Renal cortex interstitium (tissue), 15 donors: ENCODE measurements at places on chromosomes 1 and 21. TPM values are rescaled to one million over a fixed set of nuclear protein-coding genes. Genes with fewer than 3 reads are reported as not detected.

GRCh38 chr1:9626201-9626608 lies 25.3 kb upstream of the PIK3CD start:
- no peak for DNase-seq

DNA sequence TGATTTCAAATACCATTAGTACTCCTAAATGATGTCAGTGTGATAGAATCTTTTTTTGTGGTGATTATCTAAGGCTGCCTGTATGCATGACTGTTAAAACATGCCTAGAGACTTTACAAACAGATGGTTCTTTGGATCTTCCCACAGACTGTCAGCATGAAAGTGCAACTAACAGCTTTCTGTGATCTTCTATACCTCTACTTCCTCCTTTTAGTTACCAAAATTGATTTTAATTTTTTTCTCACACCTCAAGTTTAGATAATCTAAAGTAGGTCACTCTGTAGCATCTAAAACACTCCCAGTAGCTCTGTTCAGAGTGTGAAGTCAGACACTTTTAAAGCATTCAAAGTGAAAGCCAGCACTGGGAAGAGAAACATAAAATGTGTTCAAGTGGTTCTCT lies 534.5 kb downstream of the PTPRC start:
- no peak for DNase-seq

DNA sequence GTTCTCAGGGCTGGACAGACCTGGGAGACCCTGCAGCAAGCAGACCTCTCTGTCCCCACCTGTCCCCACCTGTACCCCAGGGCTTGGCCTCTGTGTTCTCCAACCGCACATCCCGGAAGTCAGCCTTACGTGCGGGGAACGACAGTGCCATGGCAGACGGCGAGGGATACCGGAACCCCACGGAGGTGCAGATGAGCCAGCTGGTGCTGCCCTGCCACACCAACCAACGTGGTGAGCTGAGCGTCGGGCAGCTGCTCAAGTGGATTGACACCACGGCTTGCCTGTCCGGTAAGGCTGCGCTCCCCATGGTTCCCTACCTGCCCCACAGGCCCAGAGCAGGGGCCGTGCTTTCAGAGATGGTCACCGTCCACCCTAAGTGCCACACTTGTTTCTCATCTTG lies 36.5 kb downstream of the ACOT11 start:
- DNase-seq: no peak

Gene FCRL1
- polyA plus RNA-seq: 0.48 TPM

Gene RALGPS2
- polyA plus RNA-seq: 33.4 TPM

- peak; percentile 65 for DNase-seq
Observed at GRCh38 chr1:67748630-67749029, 63.6 kb downstream of the GADD45A start.

DNA sequence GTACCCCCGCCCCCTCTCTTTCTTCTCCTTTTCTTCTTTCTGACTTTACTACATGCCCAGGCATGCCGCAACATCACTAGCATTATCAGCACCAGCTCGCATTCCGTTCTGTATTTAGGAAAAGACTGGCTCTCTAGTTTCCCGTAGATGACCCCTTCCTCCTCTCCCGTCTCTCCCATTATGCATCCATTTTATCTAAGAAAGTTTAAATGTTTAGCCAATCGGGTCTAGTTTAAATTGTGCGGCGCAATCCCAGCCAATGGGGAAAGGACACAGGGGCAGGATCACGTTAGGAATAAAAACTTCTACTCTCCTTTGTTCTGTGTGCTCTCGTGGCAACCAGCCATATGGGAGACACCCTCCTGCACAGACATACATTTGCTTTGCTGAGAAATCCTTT lies 2.3 kb upstream of the KRTAP10-7 start:
- no peak for DNase-seq

GRCh38 chr1:70778934-70779333 lies 268.7 kb downstream of the PTGER3 start:
- no peak for DNase-seq

GRCh38 chr1:61233121-61233660 lies 150.8 kb downstream of the NFIA start:
- no peak for DNase-seq

DNA sequence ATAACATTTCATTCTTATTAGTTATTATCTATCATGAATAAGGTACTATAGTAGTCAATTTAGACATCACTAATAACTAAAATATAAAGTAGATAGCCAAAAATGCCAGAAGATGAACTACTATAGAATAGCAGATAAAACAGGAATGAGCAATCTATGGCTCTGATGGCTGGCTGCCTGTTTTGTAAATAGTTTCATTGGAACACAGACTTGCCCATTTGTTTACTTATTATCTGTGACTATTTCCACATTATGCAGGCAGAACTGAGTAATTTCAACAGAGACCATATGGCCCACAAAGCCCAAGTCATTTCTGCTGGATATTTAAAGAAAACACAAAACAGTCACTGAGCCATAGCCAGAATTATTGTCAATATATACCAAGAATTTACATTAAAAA lies 222.1 kb downstream of the COL24A1 start:
- DNase-seq: no peak

DNA sequence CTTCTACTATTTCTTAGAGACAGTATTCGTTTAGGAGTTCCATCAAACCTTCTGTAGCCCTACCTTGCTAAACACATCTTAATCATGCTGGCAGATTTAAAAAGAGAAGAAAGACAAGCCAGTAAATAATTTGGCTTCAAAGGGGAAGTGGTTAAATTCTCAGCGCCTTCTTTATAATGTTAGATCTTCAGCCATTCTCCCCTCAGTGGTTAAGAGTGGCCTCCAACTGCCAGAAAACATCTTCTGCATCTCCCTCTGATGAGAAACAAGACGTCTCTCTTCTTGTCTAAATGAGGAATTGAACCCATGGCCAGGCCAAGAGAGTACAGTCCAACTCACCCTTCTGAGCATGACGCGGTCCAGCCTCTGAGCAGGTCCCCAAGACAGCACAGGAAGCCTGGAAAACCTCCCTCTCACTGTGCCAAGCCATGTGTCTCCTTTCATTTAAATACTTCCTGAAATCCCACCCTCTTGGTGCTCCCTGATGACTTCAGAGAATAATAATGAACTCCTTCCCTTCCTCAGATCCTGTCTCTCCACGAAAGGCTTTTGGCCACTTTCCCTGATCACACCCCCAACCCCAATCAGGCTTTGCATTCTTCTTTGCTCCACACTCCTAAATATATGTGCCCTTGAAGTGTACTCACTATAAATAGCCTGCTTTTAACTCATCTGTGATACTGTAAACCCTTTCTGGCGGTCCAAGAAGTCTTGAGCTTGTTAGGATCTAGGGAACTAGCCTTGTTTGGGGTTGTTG lies 16.4 kb upstream of the LRRC52 start:
- DNase-seq: no peak

DNA sequence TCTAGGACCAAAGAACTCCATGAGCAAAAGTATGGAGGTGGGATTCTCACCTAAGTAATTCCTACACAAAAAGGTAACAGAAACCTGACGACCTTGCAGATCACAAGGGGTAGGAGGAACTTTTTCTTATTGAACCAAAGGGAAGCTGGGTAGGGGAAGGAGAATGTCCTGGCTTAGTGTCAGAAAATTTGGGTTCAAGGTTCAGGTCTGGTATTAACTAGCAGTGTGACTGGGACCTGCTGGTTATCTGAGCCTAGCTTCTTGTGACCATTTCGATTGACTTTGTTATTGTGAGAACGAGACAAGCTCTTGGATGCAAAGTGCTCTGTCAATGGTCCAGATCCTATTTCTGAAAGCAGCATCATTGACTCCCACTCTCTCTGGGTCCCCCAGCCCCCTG lies 5.0 kb upstream of the SNX27 start:
- DNase-seq: no peak

Gene GUCA2A
- not detected for polyA plus RNA-seq

- no peak for DNase-seq
Observed at GRCh38 chr1:61392409-61393242, 310.3 kb downstream of the NFIA start.

Gene SASS6
- 10.5 TPM for polyA plus RNA-seq

DNA sequence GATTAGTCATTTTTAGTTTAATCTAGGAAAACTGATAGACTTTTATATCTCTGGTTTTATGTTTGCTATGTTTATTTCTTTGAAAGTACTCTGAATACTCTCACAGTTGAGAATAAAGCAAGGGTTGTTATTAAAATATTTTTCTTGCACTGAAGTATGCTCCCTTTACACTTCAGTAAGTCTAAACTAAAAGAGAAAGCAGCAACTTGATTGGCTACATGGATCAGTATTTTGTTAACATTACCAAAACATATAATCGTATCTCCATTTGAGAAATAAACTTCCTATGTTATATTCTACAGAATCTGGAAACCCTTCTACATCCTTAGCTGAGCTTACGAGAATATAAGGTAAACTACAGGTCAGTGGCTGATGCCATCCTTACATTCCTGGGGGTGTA lies 149.5 kb upstream of the HP1BP3 start:
- DNase-seq: no peak

DNA sequence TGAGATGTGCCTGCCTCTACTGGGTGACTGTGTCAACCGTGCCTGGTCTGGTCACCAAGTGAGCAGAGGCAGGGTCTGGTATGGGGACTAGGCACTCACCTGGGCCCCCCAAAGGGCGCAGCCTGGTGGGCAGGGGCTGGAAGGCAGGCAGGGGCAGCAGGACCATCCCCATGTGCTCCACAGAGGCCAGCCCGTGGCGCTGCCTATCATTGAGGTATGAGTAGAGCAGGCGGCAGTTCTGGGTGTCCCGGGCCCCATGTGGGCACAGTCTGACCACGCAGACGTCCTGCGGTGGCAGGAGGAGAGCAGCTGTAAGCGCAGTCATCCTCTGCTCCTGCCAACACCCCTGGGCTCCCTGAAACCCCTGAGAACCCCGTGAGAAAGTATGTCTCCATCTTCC lies 23.7 kb downstream of the SPOCD1 start:
- DNase-seq: no peak

DNA sequence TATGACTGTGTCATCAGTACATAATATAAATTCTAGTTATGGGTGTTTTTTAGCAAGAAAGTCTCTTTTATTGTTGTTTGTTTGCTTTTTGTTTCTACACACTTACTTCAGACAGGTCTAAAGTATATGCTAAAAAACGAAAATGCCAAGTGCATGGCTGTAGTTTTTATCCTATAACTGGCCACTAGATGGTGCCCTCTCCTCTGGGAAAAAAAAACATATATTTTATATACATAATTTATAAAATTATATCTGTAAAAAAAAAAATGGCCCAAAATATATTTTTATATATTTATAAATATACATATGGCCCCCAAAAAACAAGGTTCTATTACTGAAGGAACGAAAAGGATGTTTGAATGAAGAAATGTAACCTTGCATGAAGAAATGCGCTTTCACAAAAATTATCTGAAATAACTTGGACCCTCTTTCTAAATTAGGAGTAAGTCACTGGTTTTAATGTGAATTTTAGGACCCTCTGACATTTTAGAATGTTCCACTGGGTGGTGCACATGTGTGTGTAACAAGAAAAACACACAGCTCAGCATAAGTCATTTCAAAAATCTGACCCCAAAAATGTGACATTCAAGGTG lies 93.5 kb downstream of the TTLL7 start:
- DNase-seq: no peak

- DNase-seq: no peak
Observed at GRCh38 chr1:230067871-230068620, 1.0 kb downstream of the GALNT2 start.

DNA sequence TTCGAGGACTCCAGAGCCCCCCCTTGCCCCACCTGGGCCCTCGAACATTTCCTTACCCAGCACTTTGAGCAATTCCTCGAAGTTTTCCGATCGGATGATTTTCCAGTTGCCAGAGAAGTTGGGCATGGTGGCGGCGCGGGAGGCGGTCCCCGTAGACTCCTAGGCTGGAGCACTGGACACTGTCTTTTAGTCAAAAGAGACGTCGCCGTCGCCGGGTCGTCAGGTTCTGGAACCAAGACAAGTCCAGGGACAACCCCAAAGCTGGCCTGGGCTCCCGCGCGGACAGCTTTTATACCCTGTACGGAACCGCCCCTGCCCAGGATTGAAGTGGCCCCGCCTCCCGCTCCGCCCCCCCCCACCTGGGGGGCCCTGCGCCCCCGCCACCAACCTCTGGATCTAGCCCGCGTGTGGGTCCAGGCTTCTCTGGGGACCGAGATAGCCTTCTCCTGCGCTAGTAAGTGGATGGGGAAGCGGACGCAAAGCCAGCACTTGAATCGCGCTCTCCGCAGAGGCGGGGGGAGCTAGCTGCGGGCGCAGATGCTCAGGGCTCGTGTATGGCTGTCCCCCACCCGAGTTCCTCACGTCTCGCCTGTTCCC lies at the start of gene CRABP2:
Gene CRABP2 (minus strand): TSS at position 263 of the 597 bp plus-strand sequence. CDS start 137 bp downstream, at position 126.
- no peak for DNase-seq

Gene CHIA
- not detected for polyA plus RNA-seq

DNA sequence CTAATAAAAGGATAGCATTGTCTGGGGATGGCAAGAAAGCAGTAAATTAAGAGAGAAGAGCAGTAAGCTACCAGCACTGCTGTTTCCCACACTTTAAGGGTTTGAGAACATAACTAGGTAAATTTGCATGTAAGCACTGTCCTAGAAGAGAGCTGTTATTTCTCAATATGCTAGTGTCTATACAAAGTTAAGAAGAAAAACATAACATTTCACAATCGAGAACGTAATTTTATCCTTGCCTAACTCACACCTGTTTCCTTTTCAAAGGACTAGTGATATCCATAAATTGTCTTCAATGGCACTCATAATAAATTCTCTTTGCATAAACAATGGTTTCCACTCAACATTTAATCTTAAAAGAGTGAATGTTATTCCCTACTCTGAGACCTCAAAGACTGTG lies 576.0 kb downstream of the PTBP2 start:
- DNase-seq: no peak

DNA sequence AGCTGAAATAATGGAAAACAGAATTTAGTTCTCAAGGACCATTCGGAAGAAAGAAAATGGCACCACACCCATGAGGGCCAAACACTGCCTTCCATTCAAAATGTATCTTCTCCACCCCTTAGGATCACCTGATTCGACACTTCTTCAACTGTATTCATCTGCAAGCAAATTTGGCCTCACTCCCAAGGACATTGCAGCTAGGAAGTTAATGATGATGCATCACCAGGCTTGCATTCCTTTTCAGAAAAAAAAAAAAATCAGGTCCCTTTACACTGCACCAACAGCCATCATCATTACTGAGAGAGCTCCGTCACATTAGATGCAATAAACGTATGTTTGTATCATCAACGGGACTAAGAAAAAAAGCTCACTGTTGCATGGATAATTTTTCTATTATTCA lies 368.3 kb downstream of the PCP4 start:
- no peak for DNase-seq

Gene AMIGO1
- 6.2 TPM for polyA plus RNA-seq

Gene TEDDM1
- 0.21 TPM for polyA plus RNA-seq

Gene MYCL
- 7.5 TPM for polyA plus RNA-seq

Gene KRTAP19-2
- not detected for polyA plus RNA-seq

Gene NBPF26
- 15.3 TPM for polyA plus RNA-seq

Gene MAP10
- 7.3 TPM for polyA plus RNA-seq

DNA sequence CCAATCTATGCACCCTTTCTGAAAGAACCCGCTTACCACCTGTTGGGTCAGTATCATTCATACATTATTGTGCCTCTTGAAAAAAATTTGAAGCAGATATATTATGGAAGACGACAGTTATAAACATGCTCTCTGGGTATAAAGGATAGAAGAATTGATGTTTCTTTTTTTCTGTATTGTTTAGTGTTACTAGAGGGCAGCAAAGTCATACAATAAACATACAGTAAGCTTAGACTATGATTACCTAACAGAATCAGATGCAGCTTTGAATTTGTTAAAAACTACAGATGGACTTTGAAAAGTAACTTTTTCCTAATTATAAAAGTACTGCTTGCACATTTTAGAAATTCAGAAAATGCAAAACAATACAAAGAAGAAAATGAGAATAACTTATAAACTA lies 11.1 kb upstream of the PAXBP1 start:
- no peak for DNase-seq
